MM.1S (cell line): ENCODE measurements at places on chromosomes 11 and 22.

DNA sequence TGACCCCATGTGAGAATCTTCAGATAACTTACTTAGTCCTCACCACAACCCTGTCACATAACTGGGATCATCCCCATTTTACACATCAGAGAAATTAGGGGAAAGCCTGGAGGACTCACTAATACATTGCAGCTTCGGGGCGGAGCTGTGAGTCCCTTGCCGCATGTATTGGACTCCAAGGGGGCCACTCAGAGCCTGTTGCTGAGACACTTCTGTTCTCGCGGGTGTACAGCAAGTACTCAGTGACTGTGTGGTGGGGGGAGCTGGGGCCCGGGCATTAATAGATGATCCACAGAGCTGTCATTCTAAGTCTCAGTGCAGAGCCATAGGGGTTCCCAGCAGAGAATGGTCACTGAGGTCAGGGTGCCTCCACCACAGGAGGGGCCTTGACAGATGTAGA, 13.5 kb downstream of the OAF start:
- DNase-seq: no peak

GRCh38 chr11:76601272-76601671, 69.3 kb downstream of the LRRC32 start:
- DNase-seq: no peak

DNA sequence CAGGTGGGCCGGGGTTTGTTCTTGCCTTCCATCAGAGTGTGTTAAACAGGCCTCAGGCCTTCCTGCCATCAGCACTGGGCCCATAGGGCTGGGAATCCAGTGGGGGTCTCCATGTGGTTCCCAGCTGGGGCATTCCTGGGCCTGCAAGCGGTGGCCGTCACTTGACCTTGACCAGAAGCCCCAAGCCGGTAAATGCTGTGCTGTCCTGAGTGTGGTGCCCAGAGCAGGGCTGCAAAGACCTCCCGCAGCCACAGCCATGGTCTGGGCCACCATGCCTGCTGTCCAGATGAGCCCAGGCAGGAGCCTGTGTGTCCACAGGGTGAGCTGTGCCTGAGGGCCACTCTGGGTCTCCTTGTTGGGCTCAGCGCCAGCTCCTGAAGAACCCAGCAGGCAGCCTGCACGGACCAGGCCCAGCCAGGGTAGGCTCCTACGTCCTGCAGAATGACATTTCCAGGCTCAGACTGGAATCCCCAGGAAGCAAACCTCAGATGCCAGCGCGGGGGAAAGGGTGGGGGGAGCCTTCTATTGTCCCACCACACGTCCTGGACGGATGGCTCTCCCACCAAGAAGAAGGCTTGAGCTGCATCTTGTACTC, 117.3 kb downstream of the KCNQ1OT1 start:
- no peak for DNase-seq

DNA sequence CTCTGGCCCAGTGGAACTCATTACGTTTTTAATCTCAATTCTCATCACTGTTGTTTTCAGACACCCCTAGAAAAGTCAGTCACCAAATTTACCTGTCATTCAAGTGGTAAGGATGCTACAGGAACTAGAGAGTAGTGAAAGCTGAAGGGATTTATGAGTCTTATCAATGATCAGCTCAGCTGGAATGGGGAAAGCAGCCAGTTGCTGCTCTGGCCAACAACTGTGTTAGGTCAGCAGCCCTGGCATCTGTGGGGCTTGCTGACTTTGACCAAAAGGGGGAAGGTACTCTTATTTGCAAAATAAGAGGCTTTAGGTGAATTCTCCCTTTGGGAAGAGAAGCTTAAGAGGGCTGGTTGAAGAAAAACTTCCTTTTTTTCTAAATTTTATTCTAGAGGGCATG, 76.2 kb upstream of the HORMAD2 start:
- DNase-seq: no peak

GRCh38 chr11:3229673-3230630, 2.3 kb downstream of the MRGPRE start:
- DNase-seq: no peak

- no peak for DNase-seq
Measured at GRCh38 chr11:96111308-96111707, 187.4 kb upstream of the MTMR2 start.

- no peak for DNase-seq
Measured at GRCh38 chr22:38674888-38675287, 6.9 kb upstream of the TOMM22 start.

GRCh38 chr11:67440229-67441097, 2.8 kb downstream of the CORO1B start:
- DNase-seq: no peak

GRCh38 chr11:8327761-8328192, 64.1 kb upstream of the LMO1 start:
- DNase-seq: no peak

GRCh38 chr11:7874056-7874455, 57.0 kb downstream of the OR10A6 start:
- no peak for DNase-seq
